CD4-positive, CD25-positive, alpha-beta regulatory T cell (primary cell): ENCODE measurements at places on chromosomes 4 and X. TPM values are rescaled to one million over a fixed set of nuclear protein-coding genes. Genes with fewer than 3 reads are reported as not detected.

GRCh38 chr4:19575924-19576323 lies 675.8 kb upstream of the SLIT2 start:
- H3K4me1 ChIP-seq, result no peaks in the 10 kb centered on the region
- no peaks in the 10 kb centered on the region for H3K27me3 ChIP-seq
- no peak for DNase-seq
- no peak overlapping the region for H3K27ac ChIP-seq
- H3K4me3 ChIP-seq, result no peak overlapping the region
- H3K36me3 ChIP-seq, result no peaks in the 10 kb centered on the region

- H3K36me3 ChIP-seq, result no peaks in the 10 kb centered on the region
- no peak overlapping the region for H3K4me3 ChIP-seq
- no peak for DNase-seq
- H3K27me3 ChIP-seq, result no peaks in the 10 kb centered on the region
Observed at GRCh38 chrX:83759872-83760271, 101.1 kb upstream of the CYLC1 start.

DNA sequence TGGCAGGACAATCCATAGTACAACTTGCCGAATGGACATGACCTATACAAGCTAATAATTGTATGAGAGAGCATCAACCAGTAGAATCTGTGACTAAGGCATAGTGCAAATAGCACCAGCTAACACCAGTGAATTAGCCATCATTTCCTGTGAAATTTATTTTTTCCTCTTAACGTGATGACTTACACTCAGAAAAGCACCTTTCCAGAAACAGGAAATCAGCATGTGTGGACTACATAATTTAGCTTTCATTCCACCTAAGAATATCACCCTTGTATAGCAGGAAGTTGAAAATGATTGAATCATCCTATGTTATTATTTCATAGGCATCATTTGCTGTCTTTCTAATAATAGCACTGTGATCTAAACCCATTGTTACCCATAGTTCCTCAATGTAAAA lies 1393.4 kb upstream of the PCDH7 start:
- H3K36me3 ChIP-seq, result no peaks in the 10 kb centered on the region
- no peak for DNase-seq
- no peak overlapping the region for H3K27ac ChIP-seq
- H3K27me3 ChIP-seq, result no peaks in the 10 kb centered on the region
- no peaks in the 10 kb centered on the region for H3K4me1 ChIP-seq

DNA sequence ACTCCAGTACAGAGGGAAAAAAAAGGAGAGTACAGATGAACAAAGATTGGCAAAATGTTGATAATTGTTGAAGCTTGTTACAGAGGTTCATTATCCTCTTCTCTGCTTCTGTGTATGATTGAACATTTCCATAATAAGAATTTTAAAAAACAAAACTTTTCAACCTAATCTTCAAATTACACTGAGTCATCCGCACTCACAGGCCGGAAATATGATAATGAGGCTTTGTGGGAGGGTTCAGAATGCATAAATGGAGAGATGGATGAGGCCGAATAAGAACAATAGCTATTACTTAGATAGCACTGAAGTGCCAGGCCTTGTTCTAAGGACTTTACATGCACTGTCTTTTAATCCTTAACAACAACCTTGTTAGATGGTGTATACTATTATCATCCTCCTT lies 4.6 kb upstream of the ERCC6L start:
- no peak overlapping the region for H3K4me3 ChIP-seq
- no peak for DNase-seq
- no peak overlapping the region for H3K27ac ChIP-seq
- H3K36me3 ChIP-seq, result no peaks in the 10 kb centered on the region
- H3K4me1 ChIP-seq, result peaks cover 4% of the 10 kb centered on the region

DNA sequence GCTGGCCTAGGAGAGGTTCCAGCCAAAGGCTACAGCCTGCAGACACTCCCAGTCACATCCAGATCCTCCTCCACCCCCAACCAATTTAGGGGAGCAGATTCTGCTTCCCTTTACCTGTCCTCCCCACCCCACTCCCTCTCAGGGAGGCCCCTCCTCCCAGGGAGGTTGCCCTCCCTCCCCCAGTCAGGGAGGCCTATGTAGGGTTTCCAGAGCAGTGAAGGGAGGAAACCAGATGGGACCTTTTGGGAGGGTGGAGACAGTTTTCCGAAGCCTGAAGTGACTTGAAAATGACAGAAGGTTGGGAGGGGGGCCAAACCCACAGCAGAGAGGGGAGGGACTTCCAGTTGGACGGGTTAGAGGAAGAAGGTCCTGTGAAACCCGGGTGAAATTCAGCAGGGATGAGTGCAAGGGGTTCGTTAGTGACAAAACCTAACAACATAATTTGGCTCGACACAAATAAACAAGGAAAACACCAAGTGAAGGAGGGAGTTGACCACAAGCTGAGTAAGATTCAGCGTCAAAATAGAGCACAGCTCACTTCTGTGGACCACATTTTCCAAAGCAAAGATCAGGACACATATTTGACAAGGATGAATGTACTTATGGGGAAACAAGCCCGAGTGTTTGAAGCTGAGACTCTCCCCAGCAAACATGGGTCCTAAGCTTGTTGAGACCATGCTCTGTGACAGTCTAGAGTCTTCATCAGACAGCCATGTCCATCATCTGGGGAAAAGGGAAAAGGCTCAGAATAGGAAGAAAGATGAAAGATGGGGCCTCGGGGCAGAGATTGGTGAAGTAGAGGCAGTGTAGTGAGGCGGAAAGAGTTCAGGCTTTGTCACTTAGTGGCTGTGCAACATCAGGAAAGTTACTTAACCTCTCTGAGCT lies 46.4 kb downstream of the PRPS1 start:
- peak overlapping the region; percentile 74 for H3K4me3 ChIP-seq
- no peaks in the 10 kb centered on the region for H3K27me3 ChIP-seq
- H3K27ac ChIP-seq, result peak overlapping the region; percentile 98
- DNase-seq, result no peak
- no peaks in the 10 kb centered on the region for H3K36me3 ChIP-seq

DNA sequence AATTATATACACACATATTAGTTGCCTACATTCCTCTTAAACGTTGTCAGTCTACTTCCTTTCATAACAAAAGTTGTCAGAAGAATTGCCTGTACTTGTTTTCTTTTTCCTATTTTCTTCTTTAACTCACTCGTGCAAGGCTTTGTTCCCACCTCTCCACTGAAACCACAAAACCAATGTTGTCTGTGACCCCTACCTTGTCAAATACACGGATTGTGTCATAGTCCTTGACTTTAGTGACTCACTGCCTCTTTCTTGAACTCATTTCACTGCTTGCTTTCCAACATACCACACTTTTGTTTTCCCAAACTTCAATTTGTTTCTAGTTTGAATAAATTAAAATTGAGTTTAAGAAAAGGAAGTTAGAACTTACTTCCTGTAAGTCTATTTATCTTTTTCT lies 283.9 kb upstream of the AGA start:
- no peak overlapping the region for H3K27ac ChIP-seq
- no peaks in the 10 kb centered on the region for H3K27me3 ChIP-seq
- no peaks in the 10 kb centered on the region for H3K4me1 ChIP-seq
- no peaks in the 10 kb centered on the region for H3K36me3 ChIP-seq
- H3K4me3 ChIP-seq, result no peak overlapping the region

DNA sequence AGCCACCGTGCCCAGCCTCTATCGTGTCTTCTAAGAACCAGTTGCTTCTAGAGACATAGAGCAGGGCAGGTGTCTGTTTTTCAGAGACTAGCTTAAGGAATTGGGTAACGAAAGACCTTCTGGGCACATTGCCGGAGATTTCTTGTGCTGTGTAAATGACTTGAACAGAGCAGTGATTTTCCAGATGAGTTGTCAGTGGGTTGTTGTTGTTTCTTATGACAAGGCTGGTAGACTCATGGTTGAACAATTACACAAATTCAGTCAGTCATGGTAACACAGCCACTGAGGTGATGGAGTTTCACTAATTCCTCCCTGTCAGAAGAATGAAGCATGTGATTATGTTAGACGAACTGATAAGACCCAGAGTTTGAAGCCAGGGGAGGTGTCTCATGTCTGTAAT lies 20.5 kb upstream of the DDX3X start:
- no peak for DNase-seq
- H3K36me3 ChIP-seq, result no peaks in the 10 kb centered on the region
- H3K4me3 ChIP-seq, result no peak overlapping the region
- H3K27me3 ChIP-seq, result no peaks in the 10 kb centered on the region
- H3K4me1 ChIP-seq, result no peaks in the 10 kb centered on the region

DNA sequence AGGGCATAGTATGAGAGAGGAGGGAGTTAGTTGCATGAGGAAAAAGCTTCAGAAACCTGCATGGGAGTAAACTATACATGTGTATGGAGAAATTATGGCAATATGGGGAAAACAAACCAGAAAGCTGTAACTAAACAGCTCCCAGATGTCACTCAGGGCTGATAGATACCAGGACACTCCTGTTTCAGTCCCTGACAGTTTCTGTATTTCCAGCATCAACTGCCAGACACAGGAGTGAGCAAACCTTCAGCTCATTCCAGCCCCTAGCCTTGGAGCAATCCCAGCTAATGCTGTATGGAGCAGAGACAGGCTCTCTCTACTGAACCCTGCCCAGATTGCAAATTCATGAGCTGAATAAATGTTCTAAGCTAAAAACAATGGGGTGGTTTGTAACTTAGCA lies 382.9 kb upstream of the MAGEB18 start:
- no peak overlapping the region for H3K4me3 ChIP-seq
- H3K27ac ChIP-seq, result no peak overlapping the region
- no peaks in the 10 kb centered on the region for H3K4me1 ChIP-seq
- no peaks in the 10 kb centered on the region for H3K27me3 ChIP-seq
- DNase-seq, result no peak

- no peak overlapping the region for H3K27ac ChIP-seq
- H3K36me3 ChIP-seq, result no peaks in the 10 kb centered on the region
- H3K4me3 ChIP-seq, result no peak overlapping the region
- DNase-seq, result no peak
Observed at GRCh38 chr4:121236353-121237068, 72.4 kb upstream of the TNIP3 start.

DNA sequence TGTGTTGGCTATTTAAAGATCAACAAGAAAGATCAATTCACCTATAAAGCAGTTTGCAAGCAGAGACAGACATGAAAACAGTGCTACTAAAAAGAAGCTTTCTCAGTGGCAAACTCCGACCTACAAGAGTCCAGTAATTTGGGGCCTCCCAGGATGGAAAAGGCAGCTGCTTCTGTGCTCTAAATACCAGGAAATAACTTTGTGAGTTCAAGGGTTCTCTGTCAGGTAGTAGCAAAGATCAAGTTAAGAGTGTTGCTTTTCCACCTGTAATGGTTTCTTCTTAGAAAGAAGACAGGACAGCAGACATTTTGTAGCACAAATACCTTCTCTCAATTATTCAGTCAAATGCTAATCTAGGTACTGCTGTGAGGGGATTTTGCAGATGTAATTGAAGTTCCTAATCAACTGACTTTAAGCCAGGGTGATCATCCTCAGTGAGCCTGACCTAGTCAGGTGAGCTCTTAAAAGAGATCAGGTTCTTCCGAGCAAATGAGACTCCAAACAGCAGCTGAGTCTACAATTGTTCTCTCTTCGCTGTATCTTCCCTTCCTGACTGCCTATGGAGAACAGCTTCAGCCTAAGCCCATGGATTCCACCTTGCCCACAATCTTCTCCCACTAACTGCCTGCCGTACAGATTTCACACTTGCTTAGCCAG lies 13.5 kb downstream of the ANKRD17 start:
- H3K4me3 ChIP-seq, result no peak overlapping the region
- no peaks in the 10 kb centered on the region for H3K27me3 ChIP-seq
- H3K27ac ChIP-seq, result no peak overlapping the region

- peak; percentile 22 for DNase-seq
- H3K4me3 ChIP-seq, result no peak overlapping the region
- H3K27ac ChIP-seq, result no peak overlapping the region
- no peaks in the 10 kb centered on the region for H3K4me1 ChIP-seq
Observed at GRCh38 chrX:81174286-81174685, 27.4 kb downstream of the HMGN5 start.

DNA sequence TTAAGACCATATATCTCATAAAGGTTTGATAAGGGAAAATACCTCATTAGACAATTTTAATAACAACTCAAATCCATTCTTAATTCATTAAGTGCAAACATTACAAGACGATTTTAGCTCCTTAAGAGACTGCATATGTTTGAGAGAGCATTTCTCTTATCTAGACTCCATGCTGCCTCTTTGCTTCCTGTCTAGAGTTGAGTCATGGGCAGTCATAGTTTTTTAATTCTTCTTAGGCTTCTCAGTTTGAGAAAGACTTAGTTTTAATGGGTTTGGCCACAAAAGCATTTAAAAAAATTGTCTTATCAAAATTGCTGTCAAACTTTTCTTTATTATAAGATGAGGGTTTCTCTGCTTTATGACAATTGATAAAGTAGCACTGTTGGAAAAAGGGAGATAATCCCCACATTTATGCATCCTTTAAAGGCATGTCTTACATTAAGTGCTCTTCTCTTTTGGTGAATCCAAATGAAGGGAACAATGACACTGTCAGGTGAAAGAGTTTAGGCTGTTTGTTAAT lies 713.4 kb downstream of the PCDH18 start:
- no peak overlapping the region for H3K27ac ChIP-seq
- no peaks in the 10 kb centered on the region for H3K36me3 ChIP-seq
- DNase-seq, result no peak
- no peaks in the 10 kb centered on the region for H3K27me3 ChIP-seq
- no peaks in the 10 kb centered on the region for H3K4me1 ChIP-seq

DNA sequence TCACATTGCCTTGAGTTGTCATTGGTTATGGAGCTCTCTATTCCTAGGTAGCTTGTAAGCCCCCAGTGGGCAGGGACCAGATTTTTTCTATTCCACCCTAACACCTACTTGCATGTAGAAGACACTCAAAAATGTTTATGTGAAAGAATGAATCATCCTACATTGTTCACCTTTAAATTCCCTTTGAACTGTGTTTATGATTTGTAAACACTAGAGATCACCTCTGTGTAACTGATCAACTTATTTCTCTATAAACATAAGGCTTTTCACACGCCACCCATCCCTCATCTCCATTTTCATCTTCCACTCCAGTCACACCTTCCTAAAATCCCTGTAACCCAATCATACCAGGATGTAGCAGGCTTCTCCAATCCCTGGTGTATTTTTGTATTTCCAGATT lies 142.6 kb upstream of the LEF1 start:
- no peaks in the 10 kb centered on the region for H3K27me3 ChIP-seq
- no peaks in the 10 kb centered on the region for H3K4me1 ChIP-seq
- no peaks in the 10 kb centered on the region for H3K36me3 ChIP-seq
- H3K27ac ChIP-seq, result no peak overlapping the region
- H3K4me3 ChIP-seq, result no peak overlapping the region

GRCh38 chrX:16528620-16529019 lies 121.3 kb upstream of the S100G start:
- peaks cover 4% of the 10 kb centered on the region for H3K4me1 ChIP-seq
- peak overlapping the region; percentile 5 for H3K27ac ChIP-seq
- DNase-seq, result no peak
- H3K36me3 ChIP-seq, result no peaks in the 10 kb centered on the region

GRCh38 chr4:79201971-79202370 lies 123.9 kb downstream of the NAA11 start:
- no peak overlapping the region for H3K27ac ChIP-seq
- no peak overlapping the region for H3K4me3 ChIP-seq
- no peaks in the 10 kb centered on the region for H3K4me1 ChIP-seq
- H3K27me3 ChIP-seq, result no peaks in the 10 kb centered on the region

The IQCM gene
- total RNA-seq, result not detected

The GPM6B gene
- not detected for total RNA-seq

The MGARP gene
- 0.49 TPM for total RNA-seq

The STIM2 gene
- 83.4 TPM for total RNA-seq

The DYNLT3 gene
- 18.8 TPM for total RNA-seq

The WNK3 gene
- total RNA-seq, result not detected

The SMIM20 gene
- total RNA-seq, result 7.4 TPM

The SSX1 gene
- not detected for total RNA-seq
